ENCODE measurements at places on chromosomes 5 and 9.

DNA sequence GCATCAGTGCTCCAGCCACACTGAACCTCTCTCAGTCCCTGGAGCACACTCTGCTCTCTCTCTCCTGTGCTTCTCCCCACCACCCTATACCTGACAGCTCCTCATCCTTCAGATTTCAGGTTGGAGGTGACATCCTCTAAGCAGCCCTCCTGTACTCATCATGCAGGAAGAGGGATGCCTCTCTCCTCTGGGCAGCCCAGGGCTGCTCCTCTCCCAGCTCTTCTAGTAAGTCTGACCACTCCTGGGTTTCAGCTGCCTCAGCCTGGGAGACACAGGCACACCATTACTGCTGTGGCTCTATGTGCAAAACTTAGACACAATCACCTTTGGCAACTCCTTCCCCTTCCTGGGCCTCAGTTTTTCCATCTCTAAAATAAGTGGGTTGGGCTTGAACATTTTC lies 232.4 kb upstream of the BRINP1 start:
- DNase-seq, result no peak

- no peak for DNase-seq
Observed at GRCh38 chr5:58458141-58458742, 1.6 kb downstream of the PLK2 start.

- no peak for DNase-seq
Observed at GRCh38 chr9:81819859-81820546, 108.2 kb upstream of the SPATA31D4 start.

DNA sequence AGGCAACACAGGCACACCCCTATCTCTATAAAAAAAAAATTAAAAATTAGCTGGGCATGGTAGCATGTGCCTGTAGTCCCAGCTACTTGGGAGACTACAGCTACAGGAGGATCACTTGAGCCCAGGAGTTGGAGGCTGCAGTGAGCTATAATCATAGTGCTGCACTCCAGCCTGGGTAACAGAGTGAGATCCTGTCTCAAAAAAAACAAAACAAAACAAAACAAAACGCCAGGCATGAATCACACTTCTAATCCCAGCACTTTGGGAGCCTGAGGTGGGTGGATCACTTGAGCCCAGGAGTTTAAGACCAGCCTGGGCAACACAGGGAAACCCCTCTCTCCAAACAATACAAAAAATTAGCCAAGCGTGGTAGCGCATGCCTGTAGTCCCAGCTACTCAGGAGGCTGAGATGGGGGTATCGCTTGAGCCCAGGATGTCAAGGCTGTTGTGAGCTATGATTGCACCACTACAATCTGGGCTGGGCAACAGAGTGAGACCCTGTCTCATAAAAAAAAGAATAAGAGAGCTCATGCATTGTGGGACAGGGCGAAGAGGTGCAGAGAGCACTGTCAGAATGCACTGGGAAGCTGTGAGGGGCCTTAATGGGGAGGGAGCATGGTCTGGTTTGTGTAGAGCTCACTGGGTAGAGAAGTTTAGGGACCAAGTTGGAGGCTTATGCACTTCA lies 8.4 kb upstream of the SAP30L start:
- no peak for DNase-seq

GRCh38 chr5:100841358-100842076 lies 61.6 kb downstream of the ST8SIA4 start:
- DNase-seq, result no peak

All from stimulated activated CD4-positive, alpha-beta T cell treated with anti-CD3 and anti-CD28 coated beads, TNF-alpha, amount 100 ng/mL, for 1 hour (primary cell).